ENCODE measurements at places on chromosomes 4 and X.
A peak's percentile ranks its signal among the peaks of the same experiment; 100 is the strongest.

DNA sequence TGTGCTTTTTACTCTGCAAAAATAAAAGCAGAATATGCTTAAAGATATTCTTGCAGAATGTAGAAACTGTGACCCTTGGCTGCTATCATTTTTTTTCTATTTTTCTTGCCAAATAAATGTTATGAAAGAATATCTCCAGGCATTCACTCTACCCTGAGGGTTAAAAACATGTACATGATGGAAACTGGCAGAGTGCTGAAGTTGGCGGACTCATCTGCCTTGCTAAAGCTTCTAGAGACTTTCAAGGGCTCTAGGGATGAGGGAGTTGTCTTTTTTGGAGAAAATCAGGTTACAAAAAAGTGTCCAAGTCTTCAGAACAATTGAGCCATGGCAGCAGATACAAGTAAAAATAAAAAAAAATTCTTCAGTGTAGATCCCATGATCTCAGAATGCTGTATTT, 40.5 kb upstream of the NRK start:
- DNase-seq, result no peak

- DNase-seq, result no peak
Measured at GRCh38 chr4:98930311-98930865, 1.5 kb upstream of the EIF4E start.

DNA sequence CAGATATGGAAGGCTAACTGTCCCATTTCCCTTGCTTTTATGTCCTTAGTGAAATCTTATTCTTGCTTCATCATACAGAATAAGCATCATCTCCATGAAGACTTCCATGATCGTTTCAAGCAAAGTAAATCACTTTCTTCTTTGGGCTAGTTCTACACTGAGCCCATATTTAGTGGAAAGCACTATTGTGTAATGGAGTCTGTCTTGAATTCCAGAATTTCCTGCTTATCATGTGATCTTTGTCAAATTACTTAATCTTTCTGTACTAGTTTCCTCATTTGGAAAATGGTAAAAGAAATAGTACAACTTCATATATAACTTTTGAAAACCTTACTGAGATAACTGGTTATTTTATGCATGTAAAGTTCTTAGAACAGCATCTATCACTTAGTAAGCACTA, 7.6 kb downstream of the ANAPC10 start:
- DNase-seq, result no peak

DNA sequence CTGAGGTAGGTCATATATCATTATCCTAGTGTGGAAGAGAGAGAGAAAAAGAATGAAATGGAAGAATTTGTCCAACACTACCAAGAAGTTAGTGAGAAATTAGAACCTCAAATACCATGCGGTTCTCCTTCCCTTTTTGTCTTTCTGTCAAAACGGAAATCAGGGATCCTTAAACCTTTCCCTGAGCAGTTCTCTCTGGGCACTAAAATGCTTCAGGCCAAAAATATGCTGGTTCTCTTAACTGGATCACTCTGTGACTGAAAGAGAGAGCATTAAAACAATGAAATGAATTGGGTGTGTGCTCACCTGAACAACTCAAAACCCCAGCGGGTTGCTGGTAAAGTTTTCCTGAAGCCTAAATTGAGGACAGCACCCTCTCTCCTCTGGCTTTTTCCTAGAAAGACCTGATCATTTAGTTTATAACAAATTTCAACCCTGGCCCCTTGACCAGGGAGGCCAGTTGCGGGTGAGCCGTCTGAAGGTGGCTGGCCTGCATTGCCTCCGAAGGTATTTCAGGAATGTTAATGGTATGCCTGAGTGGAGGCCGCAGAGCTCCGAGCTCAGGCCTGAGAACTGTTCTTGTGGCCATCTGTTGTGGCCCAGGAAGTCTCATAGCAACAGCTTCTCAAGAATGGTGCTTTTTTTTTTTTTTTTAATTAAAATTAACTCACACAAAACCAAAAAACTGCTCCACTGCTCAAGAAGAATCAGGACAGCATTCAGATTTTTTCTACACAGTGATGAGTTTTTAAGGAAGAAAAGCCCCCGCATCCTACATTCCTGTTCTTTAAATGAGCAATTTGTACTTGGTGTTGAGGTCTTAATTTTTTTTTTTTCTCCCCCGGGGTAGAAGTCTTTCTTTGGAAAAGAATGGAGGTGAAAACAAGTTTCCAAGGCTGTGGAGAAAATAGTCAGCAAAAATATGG, 155.1 kb downstream of the SHROOM3 start:
- DNase-seq, result no peak

DNA sequence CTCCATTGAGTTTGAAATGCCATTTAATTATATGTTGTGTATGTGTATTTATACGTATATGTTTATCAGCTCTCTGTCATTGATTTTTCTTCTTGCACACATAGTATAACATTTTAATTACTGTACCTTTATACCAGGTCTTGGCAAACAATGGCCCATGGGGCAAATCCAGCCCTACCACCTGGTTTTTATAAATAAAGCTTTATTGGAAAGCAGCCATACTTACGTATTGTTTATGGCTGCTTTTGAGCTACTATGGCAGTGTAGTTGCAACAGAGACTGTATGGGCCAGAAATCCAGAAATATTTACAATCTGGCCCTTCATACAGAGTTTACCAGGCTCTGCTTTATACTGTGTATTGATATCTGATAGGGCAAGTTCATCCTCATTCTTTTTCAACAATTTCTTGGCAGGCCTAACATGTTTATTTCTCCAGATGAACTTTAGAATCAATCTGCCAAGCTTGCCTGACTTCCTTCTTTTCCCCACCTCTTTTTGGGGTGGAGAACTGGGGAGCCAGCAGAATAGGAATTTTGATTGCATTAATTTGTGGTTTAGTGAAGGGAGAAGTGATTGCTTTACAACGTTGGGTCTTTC, 15.8 kb downstream of the DCUN1D4 start:
- DNase-seq, result no peak

GRCh38 chrX:83512111-83512510, 4.0 kb downstream of the POU3F4 start:
- DNase-seq, result no peak

DNA sequence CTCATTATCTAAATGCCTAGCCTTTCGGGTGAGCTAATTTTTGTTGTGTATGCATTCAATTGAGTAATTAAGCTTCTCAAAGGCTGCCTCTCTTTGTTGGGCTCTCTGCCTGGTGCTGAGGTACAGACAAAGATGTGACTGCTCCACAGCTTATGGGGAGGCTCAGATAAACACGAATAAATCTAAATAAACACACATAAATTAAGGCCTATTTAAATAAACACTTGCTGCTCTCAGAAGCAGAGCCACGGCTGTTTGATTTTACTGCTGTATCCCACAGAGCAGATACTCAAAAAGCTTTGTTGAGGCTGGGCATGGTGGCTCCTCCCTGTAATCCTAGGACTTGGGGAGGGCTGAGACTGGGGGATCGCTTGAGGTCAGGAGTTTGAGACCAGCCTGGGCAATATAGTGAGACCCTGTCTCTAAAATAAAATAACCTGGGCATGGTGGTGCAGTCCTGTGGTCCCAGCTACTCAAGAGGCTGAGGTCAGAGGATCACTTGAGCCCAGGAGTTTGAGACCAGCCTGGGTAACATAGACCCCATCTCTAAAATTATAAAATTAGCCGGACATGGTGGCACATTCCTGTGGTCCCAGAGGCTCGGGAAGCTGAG, 8.4 kb upstream of the CD99 start:
- no peak for DNase-seq

DNA sequence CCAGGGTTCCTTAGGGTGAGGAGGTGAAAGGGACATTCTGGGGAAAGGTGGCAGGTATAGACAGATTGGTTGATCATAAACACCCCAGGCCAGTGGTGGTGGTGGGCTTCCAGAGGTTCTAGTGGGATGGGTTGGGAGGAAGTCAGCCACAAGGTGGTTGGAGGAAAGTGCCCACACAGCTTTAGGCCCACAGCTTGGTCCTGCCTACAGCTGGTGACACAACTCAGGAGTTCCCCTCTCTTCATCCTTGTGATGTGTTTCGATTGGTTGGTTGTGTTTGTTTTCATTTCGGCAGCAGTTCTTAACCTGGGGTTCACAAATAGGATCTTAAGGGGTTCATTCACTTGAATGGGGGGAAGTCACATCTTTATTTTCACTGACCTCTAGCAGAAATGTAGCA, 157.0 kb downstream of the TMEM164 start:
- no peak for DNase-seq

GRCh38 chr4:3690551-3691152, 75.5 kb upstream of the ADRA2C start:
- DNase-seq, result no peak

DNA sequence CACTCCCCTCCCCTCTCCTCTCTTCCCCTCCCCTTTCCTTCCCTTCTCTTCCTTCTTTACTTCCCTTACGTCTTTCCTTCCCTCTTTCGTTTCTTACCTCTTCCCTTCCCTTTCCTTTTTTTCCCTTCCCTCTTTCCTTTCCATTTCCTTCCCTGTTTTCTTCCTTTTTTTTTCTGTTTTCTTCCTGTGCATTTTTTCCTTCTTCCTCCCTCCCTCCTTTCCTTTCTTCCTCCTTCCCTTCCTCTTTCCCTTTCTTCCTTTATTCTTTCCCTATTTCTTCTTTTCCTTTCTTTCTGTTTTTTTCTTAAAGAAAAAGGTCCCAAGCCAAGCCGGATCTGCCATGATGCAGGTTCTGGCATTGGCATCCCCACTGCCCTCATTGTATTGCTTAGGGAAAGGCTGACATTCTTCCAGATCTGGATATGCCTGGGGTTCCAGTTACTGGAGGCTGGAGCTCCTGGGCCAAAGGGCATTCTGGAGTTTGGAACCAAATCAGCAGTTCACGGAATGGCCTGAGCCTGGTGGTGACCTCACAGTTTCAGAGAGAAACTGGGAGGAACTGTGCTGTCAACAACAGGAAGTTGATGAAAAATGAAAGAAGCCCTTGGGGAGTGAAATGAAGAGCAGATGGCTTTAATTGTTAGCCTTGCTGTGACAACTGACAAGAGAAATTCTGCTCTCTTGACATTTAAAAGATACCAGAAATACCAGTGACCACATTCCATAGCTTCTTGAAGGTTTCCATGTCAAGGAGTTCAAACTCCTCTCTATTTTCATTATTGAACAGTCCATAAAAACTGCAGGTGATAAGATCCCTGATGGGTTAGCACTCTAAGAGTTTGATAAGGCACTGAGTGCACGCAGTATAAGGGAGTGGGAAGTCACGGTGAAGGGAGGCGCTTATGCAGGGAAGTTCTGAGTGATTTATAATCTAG, 622.1 kb downstream of the SPRY1 start:
- peak; percentile 34 for DNase-seq

GRCh38 chrX:25206778-25207177, 191.0 kb upstream of the ARX start:
- peak; percentile 2 for DNase-seq

- no peak for DNase-seq
Measured at GRCh38 chrX:39691724-39692123, 406.0 kb downstream of the BCOR start.

GRCh38 chrX:132333351-132333750, 114.1 kb upstream of the RAP2C start:
- no peak for DNase-seq

GRCh38 chr4:152565333-152565732, 29.4 kb upstream of the FBXW7 start:
- DNase-seq, result no peak

GRCh38 chr4:159071178-159071968, 31.5 kb upstream of the RAPGEF2 start:
- no peak for DNase-seq

GRCh38 chrX:121337816-121338215, 290.4 kb downstream of the GLUD2 start:
- DNase-seq, result no peak

DNA sequence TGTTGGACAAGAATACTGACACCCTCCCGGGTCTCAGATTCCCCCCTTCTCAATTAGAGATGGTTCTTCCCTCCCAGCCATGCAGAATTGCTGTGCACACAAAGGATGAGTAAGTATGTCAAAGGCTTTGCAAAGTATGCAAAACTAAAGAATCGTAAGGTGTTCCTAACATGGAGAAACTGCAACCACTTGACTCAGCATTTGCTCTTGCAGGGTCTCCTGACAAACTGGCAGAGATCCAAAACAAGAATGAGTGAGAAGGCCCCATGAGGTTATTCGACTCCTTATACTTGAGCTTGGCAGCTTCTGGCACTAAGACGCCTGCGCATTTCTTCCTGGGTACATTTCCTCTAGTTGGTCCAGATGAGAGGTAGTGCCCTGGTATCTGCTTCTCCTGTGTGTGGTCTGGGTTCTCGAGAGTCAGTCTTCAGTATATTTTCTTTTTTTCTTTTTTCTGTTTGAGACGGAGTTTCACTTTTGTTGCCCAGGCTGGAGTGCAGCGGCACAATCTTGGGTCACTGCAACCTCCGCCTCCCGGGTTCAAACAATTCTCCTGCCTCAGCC, 8.2 kb downstream of the FAM184B start:
- DNase-seq, result no peak

DNA sequence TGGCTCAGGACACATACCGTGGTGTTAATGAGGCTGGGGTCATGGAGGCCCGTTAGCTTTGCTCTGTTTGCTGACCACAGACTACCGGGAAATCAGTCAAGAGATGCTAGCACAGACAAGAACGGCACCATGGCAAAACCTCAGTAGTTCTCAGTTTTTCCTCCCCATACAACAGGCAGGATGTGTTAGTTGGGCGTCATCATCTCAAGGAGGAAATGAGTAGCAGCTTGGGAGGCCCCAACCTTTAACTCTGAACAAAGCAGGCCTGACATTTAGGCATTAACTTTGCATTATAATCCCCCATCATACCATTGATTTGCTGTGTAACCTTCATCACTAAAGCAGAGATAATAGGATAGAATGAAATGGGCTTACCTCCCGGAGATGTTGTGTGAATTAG, 714.2 kb downstream of the RPA4 start:
- DNase-seq, result no peak

GRCh38 chr4:110977554-110977953, 354.7 kb upstream of the PITX2 start:
- no peak for DNase-seq

Measured in SK-N-MC (cell line).